Spleen (tissue), 13 donors: ENCODE measurements at places on chromosomes 16 and 17.

GRCh38 chr17:67571478-67571877 is 146.3 kb upstream of the NOL11 start:
- DNase-seq: no peak

- no peak for DNase-seq
These were observed 21.3 kb downstream of the MBTPS1 start for GRCh38 chr16:84095466-84095865.

GRCh38 chr16:55116165-55116920 is 185.7 kb downstream of the IRX5 start:
- DNase-seq: no peak

DNA sequence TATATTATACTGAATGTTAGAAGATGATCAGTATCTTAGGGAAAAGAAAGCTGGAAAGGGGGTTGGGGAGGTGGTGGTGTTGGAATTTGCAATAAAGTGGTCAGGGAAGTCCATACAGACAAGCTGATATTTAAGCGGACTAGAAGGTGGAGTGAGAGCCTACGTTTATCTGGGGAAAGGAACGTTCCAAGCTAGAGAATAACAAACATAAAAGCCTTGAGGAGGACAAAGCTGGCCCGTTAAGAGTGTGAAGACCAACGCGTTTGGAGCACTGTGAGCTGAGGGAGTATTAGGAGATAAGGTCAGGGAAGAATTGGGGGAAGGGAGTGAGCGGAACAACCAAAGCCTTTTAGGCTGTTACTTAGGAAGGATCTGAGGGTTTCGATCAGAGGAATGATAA is 1.4 kb downstream of the DDX42 start:
- DNase-seq: no peak

- DNase-seq: no peak
These were observed 96.5 kb downstream of the YPEL2 start for GRCh38 chr17:59427996-59428395.

GRCh38 chr17:79047923-79048825 is 24.2 kb downstream of the C1QTNF1 start:
- peak; percentile 66 for DNase-seq

GRCh38 chr17:83056583-83057396 is 22.6 kb upstream of the METRNL start:
- DNase-seq: peak; percentile 74

GRCh38 chr16:80570106-80570478 is 29.3 kb downstream of the DYNLRB2 start:
- no peak for DNase-seq

DNA sequence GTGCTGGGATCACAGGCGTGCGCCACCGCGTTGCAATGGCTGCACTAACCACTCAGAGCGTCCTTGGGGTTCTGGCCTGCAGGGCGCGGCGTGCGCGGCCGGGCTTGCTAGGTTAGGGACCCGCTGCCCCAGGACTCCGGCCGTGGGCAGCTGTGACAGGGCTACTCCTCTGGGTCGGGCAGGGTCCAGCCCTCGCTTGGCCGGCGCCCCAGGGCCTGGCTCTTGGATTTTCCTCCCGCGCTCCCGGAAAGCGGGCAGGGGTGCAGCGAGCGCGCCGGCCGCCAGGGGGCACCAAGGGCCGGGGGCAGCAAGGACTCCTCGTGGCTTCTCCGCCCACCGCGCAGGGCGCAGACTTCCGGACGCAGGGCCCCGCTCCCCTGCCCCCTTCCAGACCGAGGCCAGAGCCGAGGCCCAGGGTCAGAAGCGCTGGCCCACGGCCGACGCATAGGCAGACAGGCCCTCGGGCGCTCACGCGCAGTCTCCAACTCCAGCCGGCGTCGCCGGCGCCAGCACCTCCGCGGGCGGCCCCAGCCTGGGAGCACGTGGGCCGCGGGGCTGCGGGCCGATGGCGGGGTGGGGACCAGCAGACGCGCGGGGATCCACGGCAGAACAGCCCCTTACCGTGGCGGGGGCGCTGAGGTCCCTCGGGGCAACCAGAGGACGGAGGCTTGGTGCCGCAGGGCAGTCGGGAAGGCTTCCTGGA is 355 bp downstream of the TLE7 start:
- no peak for DNase-seq

- peak; percentile 95 for DNase-seq
These were observed 417 bp downstream of the C16orf46 start for GRCh38 chr16:81076566-81077075.

- no peak for DNase-seq
These were observed 9.5 kb downstream of the FAAP100 start for GRCh38 chr17:81542431-81543338.

- no peak for DNase-seq
These were observed 36.2 kb upstream of the PPM1D start for GRCh38 chr17:60563743-60564142.

GRCh38 chr16:48347980-48348379 is 37.2 kb downstream of the SIAH1 start:
- DNase-seq: no peak

DNA sequence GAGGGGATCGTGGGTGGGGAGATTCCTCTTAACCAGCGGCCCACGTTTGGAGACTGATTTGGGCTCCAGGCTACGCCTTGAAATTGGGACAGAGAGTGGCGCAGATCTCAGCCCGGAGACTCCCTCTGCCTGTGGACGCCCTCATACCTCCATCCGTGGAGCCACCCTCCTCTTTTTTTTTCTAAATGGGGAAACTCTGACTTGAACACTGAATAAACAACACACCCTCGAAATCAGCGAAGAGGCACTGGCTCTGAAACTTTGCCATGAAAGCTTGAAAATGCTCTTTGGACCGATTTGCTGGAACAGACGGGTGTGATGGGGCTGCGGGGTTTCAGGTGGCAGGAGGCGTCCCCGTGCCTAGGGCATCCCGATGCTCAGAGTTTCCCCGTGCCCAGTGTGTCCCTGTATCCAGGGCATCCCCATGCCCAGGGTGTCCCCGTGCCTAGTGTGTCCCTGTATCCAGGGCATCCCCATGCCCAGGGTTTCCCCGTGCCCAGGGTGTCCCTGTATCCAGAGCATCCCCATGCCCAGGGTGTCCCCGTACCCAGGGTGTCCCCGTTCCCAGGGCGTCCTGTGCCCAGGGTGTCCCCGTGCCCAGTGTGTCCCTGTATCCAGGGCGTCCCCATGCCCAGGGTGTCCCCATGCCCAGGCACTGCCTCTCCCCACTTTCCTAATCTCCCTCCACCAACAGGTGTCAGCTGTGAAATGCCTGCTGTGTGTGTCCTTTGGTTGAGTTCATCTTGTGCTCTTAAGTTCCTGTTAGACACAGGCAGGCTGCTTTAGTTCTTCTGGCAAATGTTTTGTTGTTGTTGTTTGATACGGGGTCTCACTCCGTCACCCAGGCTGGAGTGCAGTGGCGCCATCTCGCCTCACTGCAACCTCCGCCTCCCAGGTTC is 187.0 kb downstream of the SEC14L1 start:
- peak; percentile 64 for DNase-seq

- DNase-seq: peak; percentile 75
These were observed 6.5 kb upstream of the USP32 start for GRCh38 chr17:60398227-60398959.

- no peak for DNase-seq
These were observed 28.0 kb downstream of the LLGL2 start for GRCh38 chr17:75553295-75554110.

DNA sequence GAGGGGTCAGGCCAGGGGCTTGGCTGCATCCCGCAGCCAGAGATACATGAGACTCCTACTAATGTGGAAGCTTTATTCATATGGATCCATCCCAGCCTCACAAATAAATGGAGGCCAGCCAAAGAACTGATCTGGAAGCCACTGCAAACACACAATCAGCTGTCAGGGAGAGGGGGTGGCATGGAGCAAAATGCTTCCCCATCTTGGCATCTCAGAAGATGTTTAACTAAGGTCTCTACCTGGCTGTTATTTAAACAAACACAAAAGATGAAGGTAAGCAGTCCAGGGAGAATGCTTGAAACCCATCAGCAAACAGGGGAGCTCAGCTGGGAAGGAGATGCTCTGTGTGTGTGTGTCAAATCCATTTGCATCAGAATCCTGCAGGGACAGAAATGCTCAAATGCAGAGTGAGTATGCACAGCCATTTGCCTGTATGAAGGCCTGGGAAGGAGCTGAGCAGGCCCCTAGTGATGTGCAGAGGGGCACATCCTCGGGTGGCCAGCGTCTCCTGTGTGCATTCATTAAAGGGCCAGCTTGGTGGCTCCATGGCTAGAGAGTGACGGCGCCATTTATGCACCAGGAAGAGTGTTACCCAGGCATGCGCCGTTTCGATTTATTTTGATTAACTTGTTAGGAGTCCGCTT is 34.2 kb upstream of the IRX3 start:
- DNase-seq: no peak

- DNase-seq: peak; percentile 89
These were observed at the start of gene YBX2 for GRCh38 chr17:7294614-7295153. TSS of gene YBX2 (minus strand) at chr17:7294639. CDS start at chr17:7294500, 139 bp downstream.

DNA sequence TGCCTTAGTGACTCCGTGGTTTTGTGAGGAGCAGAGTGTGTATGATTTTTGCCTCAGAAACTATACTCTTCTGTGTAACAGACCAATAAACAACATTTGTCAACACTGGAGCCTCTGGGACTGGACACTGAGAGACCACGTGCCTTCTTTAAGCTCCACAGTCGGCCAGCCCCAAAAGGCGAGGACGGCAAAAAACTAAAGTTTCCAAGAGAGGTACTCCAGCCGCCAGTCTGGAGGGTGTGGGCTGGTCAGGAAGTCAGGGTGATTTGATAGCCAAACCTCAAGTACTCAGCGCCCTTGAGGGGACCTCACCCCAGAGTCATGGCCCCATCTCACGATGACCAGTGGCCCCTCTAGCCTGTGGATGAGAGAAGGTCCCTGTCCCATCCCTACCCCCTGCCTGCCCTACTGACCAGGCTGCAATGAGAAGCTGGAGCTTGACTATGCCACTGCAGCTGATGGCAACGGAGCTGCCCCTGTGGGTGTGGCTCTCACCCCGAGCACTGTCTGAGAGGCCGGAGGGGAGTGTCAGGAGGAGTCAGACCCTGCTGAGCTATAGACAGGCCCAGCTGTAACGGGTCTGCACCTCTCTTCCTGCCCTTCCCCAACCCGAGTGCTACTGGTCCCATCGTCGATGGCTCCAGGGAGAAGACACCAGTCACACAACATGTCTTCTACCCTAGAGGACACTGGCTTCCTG is 19.8 kb downstream of the MNT start:
- no peak for DNase-seq

GRCh38 chr16:57358527-57359095 is at the start of gene CCL22:
TSS of gene CCL22 (plus strand) at chr16:57358783. CDS start at chr16:57358817, 34 bp downstream.
- no peak for DNase-seq

DNA sequence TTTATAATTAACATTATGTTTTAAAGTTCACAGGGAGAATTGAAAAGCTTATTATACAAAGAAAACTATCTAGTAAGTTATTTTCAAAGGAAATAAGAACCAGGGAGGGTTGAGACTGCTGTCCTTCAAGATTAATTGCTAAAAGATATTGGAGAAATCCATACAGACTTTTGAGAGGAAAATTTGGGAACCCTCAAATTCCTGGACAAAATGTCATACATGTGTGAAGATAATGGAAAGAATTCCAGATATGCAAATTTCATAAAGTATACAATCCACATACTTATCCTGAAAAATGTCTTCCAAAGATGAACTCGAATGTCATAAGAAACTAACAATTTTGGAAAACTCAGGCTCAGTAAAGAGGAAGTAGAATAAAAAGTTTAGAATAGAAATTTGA is 213.8 kb downstream of the HS3ST3A1 start:
- no peak for DNase-seq

DNA sequence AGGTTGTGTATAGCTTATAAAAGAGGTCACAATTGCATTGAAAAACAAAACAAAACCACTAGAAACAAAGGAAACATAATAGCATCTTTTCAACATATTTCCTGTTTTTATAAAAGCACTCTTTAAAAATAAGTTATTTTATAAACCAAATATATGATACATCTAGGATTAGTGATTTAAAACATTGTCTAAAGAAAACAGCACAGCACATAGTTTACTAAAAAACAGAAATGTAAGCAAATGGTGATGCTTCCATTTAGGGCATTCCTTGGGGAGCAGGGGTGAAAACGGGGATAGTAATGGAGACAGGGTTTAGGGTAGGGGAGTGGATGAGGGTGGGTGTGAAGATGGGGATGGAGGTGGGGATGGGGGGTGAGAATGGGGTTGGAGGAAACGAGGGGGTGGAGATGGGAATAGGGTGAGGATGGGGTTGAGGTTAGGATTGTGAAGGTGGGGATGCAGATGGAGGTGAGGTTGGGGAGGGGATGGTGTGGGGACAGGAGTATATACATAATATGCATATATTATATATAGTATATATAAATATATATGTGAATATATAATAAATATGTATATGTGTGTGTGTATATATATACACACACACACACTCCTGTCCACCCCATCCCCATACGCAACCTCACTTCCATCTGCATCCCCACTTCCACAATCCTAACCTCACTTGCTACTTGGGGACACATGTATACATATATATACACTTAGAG is 1519.5 kb downstream of the CDH11 start:
- DNase-seq: no peak

- DNase-seq: no peak
These were observed 51.2 kb upstream of the MTMR4 start for GRCh38 chr17:58565389-58566311.

- no peak for DNase-seq
These were observed 24.1 kb downstream of the TMEM204 start for GRCh38 chr16:1557576-1557975.
